Tibial nerve (tissue), 4 donors: ENCODE measurements at places on chromosomes 5 and 9.

DNA sequence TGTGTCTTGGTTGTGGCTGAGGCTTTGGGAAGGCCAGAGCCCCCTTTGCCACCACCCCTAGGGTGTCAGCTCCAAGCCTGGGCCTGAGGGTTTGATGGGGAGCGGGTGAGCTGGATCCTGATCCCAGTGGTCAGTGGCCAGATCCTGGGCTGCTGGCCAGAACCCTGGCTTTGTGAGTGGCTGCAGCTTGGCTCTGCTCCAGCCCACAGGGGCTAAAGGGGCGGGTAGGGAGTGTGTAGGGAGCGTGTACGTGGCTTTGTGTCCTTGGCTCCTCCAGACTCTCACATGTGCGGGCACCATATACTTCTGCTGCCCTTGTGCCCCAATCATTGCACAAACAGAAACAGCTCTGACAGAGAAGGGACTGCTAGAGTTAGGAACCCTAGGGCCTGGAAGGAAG is 1.2 kb upstream of the IL11RA start:
- DNase-seq: no peak

DNA sequence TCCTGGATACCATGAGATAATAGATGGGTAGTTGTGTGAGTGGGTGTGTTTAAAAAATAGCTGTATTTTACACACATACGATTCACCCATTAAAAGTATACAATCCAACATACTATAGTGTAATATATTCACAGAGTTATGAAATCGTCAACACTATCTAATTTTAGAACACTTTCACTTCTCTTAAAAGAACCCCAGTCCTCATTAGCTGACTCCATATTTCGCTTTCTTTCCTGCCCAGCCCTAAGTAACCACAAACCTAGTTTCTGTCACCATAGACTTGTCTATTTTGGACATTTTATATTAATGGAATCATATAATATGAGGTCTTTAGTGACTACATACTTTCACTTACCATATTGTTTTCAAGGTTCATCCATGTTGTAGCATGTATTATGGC is 63.8 kb upstream of the S1PR3 start:
- DNase-seq: no peak

DNA sequence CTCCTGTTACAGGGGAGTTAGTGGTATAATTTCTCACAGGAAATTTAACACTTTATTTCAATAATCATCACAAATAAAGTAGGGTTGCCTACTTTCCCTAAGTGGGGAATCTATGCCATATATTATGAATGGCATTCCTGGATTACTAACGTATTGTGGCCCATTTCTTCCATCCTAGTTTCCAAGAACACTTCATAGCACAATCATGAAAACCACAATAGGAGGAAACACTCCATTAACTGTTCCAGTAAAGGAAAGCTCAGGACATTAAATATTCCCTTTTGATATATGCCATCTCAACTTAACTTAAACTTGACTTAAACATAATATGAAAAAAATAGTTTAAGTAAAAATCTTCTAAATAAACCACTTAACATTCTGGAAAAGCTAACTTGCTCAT is 2.1 kb downstream of the CPLANE1 start:
- no peak for DNase-seq

- no peak for DNase-seq
Observed at GRCh38 chr9:37706290-37706689, 47.3 kb upstream of the TRMT10B start.

DNA sequence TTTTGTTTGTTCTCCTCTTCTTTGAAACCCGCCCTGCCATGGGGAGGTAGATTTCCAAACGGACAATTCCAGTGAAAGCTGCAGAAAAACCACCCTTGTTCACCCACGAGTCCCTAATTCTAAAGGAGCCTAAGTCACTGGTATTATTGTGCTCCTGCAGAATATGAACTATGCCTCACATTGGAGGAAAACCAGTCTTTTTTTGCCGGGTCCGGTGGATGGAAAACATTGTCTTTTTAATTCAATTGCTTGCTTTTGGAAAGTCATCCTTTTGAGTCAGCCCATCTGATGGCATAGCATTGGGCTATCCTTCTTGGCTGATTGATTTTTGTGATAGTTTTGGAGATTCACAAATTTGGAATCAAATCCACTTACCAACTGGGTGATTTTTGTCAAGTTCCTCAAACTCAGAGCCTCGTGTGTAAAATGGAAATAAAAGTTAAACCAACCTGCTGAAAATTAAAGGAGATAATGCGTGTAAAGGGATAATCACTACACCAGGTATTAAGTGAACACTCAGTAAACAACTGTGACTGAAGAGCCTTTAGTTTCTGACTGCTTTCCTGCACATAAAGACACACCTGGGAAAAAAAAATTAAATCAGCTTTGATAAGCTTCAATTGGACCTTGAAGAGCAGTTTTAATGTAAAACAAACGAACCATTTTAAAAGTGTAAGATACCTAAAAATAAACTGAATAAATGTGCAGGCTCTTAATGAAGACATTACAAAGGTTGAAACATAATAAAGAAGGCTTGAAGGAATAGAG is 780 bp upstream of the CCNJL start:
- no peak for DNase-seq

- DNase-seq: no peak
Observed at GRCh38 chr5:88825584-88826315, 57.2 kb downstream of the MEF2C start.

- no peak for DNase-seq
Observed at GRCh38 chr9:33025572-33026342, 684 bp downstream of the DNAJA1 start.

GRCh38 chr9:34992376-34992951 is 2.9 kb downstream of the DNAJB5 start:
- DNase-seq: no peak

DNA sequence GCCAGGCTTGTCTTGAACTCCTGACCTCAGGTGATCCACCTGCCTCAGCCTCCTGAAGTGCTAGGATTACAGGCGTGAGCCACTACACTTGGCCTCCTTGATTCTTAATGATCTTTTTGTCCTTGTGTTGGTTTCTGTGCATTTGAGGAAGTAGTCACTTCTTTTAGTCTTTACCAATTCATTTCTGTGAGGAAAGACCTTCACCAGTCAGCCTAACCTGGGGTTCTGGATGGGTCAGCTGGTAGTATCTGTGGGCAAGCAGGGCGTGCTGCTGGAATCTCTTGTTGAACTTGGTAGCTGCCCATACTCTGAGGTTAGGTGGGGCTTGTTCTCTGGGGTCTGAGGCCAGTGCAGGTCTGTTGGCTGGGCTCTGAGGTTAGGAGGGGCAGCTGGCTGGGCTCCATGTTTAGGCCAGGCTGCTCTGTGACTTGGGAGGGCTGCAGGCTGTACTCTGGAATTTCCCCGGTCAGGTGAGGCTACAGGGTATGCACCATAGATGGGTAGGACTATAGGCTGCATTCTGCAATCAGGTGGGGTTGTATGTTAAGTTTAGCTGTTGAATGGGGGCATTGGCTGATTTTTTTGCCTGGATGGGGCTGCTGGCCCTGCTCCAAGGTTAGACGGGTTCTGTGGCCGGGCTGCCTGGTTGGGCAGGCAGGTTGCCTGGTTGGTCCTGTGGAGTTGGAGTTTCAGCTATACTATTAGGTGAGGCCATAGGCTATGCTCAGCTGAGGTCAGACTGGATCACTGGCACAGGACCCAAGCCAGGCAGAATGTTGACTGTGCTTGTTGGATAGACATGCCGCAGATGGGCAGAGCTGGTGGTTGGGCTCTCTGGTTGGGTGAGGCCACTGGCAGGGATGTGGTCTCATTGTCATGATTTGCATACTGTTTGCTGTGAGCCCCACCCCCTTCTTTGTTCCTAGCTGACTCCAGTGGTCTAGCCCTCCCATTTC is 19.2 kb downstream of the UBAP1 start:
- no peak for DNase-seq

DNA sequence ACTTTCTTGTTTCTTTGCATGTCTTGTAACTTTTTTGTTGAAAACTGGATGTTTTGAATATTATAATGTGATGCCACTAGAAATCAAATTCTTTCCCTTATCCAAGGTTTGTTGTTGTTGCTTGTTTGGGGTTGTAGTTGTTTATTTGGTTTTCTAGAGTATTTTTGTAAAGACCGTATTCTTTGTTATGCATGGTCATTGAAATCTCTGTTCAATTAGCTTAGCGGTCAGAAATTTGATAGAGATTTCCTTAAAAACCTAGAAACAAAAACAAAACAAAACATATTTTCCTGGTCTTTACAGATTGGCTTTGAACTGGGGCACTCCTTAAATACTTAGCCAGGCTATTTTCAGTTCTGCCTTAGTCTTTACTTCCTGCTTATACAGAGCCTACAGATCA is 21.9 kb downstream of the SOX30 start:
- no peak for DNase-seq

DNA sequence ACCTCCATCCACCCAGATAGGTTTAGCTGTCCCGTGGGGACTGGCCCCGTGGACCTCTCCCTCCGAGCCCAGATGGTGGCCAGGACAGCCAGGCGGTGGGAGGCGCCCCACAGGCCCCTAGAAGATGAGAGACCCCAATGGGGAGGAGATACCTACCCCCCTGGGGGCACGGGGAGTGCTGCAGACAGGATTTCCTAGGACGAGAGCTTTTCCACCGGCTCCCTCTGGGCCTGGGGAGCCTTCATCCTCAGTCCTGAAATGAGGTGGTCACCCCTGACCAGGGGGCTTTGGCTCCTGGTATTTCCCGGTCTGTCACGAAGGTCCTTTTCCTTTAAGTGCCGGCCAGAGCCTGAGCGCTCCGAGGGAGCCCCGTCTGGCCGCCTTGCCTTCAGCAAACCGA is 46.8 kb downstream of the MRPL36 start:
- no peak for DNase-seq

GRCh38 chr9:131273146-131273855 is 3.0 kb downstream of the FAM78A start:
- DNase-seq: no peak

DNA sequence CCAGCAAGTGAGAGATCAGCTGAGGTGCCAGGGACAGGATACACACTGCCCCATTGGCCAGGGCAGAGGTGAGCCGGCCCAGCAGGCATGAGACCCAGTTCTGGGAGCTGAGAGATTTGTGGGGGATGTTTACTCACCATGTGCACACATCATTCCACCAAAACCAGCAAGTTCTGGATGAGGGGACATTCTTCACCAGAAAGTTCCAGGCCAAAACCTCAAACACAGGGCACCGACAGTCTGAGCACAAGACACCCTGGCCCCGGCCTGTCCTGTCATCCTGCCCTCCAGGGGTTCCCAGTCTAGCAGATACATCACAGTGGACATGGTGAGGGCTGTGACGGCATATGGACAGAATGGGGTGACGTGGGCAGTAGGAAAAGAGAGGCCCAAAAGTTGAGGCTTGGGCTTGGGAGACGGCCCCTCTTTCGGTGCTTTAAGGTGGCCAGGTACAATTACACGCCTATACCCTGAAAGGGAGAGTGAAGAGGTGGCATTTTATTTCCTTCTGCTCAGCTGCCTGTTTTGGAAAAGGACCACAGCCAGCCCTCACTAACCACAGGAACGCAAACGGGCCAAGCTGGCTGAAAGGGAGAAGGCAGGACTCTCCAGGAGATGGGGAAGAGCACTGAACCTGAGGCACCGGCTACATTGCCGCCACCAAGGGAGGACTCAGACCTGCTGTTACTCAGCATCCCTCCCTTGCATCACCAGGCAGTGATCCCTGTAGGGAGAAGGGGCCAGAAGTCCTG is 64.0 kb downstream of the SHB start:
- DNase-seq: no peak

GRCh38 chr9:114021578-114021977 is 56.5 kb downstream of the AMBP start:
- no peak for DNase-seq

- DNase-seq: no peak
Observed at GRCh38 chr9:20948703-20949102, 82.7 kb downstream of the HACD4 start.

- no peak for DNase-seq
Observed at GRCh38 chr5:30548580-30549305, 644.7 kb upstream of the CDH6 start.

DNA sequence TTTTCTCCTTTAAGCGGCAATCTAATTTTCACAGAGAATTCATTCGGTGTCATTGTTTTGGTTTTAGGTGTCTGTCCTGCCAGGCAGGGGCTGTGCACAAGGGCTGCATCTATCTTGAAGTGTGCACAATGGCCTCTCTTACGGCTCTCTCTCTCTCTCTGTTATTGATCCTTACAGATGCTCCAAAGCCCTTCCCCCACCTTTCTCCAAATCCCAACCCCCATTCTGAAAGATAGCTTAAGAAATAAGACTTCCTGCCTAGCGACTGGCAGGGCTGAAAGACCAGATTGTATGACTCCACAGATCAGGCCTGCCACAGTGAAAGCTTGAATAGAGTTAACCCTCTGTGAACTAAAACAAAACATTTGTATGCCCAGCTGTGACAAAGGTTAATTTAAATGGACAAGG is 86.5 kb upstream of the NR5A1 start:
- no peak for DNase-seq

- no peak for DNase-seq
Observed at GRCh38 chr5:151773951-151774350, 2.2 kb downstream of the G3BP1 start.

DNA sequence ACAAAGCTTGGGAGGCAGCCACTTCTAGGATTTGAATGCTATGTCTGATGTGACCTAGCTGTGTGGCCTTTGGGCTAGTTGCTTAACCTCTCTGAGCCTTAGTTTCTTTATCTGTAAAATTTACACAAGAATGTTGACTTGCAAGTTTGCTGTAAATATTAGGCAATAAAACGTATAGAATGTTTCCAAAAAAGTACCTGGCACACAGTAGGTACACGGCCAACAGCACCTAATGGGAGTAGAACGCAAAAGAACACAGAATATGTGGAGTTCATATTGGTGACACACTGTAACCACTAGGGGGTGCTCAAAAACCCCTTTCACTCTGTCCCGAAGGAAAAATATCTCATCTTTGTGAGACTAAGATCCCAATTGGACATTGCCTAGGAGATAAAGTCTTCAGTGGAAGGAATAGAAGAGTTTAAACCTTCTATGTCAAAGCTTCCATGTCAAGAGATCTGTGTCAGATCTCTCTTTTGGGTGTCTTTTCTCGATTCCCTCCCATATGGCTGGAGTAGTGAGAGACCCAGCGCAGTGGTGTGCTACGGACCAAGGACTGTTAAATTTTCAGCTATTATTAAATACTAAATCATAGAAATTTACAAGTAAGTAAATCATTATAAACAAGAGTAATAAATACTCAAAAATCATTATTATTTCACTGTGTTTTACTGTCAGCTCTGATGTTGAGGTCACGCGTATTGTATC is 145.4 kb upstream of the RAD23B start:
- DNase-seq: no peak

- no peak for DNase-seq
Observed at GRCh38 chr9:129562514-129562913, 58.4 kb downstream of the C9orf50 start.

DNA sequence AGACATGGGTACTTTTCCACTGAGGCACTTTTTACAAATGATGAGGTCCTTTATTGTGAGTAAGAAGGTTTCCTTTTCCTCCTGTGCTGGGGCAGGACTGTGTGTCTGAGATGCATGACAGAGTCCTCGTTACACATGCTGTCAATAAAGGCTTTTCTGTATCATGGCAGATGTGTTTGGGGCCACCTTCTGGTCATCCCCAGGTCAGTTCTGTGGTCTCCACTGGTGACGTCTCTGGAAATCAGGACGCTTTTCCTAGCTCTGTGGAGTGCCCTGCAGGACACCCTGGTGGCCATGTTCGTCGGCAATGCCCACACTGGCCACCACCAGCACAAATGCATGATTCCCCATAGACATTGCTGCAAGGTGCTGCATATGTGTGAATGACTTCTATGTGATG is 2.8 kb downstream of the CMBL start:
- no peak for DNase-seq
